Motor neuron (in vitro differentiated cells): ENCODE measurements at places on chromosomes 2 and 18. TPM values are rescaled to one million over a fixed set of nuclear protein-coding genes. Genes with fewer than 3 reads are reported as not detected.
A peak's percentile ranks its signal among the peaks of the same experiment; 100 is the strongest.

GRCh38 chr2:225402210-225402776 is 2.8 kb downstream of the NYAP2 start:
- ATAC-seq: no peak

- no peak for ATAC-seq
These were observed 231.4 kb upstream of the ZEB2 start for GRCh38 chr2:144751142-144751905.

DNA sequence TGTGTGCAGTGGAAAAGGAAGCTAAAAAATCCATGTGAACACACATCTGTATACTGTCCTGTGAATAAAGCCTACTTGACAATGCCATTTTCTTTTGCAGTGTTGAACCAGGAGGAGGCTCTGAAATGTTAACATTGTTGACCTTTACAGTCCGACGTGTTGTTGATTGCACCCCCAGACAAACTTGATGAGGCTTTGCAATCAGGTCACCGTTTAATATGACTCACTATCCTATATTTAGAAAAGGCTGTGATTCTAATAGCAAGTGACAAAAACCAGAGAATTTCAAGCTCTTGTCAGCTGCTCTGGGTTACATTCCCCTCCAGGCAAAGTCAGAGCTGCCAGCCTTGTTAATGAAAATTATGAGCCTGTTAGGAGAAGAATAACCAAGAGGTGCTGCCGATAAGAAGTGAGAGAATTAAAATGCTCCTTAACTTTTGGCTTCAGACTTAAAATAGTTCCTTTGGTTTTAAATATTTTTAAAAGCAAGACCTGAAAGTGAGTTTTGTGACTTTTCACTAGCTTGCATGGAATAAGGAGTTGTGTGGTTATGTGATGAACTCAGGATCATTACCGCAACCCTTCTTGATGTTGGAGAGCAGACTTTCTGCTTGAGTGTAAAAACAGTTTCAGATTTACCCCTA is 162.1 kb downstream of the QPCT start:
- ATAC-seq: peak; percentile 91

TTR gene
- total RNA-seq: 0.56 TPM in 1 of 2 replicates, not detected in the other

DNA sequence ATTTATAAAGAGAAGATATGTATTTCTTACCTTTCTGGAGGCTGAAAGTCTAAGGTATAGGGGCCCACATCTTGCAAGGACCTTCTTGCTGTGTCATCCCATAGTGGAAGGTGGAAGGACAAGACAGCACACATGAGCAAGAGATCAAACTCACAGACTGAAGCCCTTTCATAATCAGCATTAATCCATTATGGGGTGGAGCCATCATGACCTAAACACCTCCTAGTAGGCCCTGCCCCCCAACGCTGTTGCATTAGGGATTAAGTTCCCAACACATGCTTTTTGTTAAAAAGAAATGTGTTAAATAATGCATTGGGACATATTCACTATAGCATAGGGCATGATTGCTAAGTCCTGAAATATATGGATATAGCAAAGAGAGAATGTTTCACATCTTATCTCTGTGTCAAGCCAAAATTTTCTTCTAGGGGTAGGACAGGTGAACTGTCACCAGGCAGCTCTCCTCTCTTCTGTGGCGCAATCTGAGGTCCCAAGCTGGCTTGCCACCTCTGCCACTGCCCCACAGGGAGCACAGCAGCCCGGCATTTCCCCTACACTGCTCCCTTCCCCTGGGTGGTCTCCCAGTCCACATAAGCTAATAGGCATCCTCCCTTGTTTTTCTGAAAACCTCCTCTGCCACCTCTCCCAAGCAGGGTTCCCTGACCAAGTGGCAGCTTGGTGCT is 8.3 kb upstream of the CTIF start:
- peak; percentile 40 for ATAC-seq

DNA sequence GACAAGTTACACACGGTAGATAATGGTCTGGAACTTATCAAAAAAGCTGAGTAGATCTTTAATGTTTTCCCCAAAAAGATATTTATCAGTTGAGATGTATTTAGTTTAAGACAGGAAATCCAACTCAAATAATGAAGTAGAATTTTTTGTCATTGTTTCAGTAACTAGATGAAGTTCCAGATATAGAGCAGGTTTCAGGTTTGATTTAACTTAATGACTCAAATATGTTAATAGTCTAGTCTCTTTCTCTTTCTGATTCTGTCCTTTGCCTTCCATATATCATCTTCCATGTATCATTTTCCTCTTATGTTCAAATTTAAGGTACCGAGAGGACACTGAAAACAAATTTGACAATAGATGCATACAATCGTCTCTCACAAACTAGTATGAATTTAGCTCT is 23.6 kb upstream of the DOCK10 start:
- ATAC-seq: no peak

- ATAC-seq: no peak
These were observed 57.2 kb upstream of the RTN4 start for GRCh38 chr2:55107436-55107835.

GPR35 gene
- total RNA-seq: 0.57 and 1.5 TPM in 2 replicates

GRCh38 chr2:47321411-47322031 is 81.4 kb upstream of the MSH2 start:
- peak; percentile 32 for ATAC-seq

- no peak for ATAC-seq
These were observed 1009.2 kb upstream of the FANCL start for GRCh38 chr2:59250307-59250677.
